ENCODE measurements at places on chromosomes 12 and 14. TPM values are rescaled to one million over a fixed set of nuclear protein-coding genes. Genes with fewer than 3 reads are reported as not detected.

DNA sequence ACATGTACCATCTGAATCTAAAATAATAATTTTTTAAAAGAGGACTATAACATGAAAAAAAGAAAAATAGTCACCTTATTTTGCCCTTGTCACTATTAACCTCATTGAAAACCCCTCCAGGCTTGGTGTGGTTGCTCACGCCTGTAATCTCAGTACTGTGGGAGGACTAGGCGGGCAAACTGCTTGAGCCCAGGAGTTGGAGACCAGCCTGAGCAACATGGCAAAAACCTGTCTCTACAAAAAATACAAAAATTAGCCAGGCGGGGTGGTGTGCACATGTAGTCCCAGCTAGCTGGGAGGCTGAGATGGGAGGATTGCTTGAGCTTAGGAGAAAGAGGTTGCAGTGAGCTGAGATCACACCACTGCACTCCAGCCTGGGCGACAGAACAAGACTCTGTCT is 126.3 kb upstream of the KRAS start:
- H3K27me3 ChIP-seq, result no peaks in the 10 kb centered on the region
- no peak for DNase-seq
- no peaks in the 10 kb centered on the region for H3K36me3 ChIP-seq
- H3K4me1 ChIP-seq, result peaks cover 22% of the 10 kb centered on the region
- no peak overlapping the region for H3K27ac ChIP-seq
- no peak overlapping the region for H3K4me3 ChIP-seq

DNA sequence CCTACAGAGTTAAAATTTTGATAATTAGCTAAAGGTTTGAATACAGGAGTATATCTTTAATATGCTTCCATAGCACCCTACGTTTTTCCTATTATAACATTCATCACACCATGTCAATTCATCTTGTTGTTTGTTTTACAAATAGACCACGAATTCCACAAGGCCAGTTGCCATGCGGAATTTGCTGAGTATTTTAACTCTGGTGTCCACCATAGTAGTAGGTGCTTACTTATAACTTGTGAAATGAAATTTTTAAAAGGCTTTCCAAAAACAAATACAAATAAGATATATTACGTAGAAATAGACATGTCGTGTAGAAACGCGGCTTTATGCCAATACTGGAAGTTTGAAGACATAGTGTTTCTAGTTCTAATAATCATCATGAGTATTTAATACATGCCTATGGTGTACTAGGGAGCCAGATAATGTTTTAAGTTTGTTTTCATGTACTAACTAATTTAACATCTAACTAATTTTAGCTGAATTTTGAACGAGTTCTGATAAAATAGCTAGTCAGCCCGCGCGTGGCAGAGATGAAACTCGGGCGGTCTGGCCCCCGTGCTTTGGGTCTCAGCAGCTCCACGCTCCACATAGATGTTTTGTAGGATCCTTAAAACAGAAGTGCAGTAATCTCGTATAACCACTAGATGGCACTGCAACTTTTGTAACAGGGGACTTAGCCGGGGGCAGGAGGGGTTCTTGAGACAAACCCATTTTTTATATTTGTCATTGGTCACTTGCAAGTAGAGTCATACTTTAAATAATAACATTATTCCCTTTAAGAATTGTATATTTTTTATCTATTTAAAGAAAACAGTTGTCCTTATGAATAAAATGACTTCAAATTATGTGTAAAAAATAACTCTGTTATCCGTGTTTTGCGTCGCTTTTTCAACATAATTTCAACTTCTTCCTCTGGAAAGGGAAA is 10.2 kb downstream of the CD69 start:
- H3K36me3 ChIP-seq, result peaks cover 29% of the 10 kb centered on the region
- no peaks in the 10 kb centered on the region for H3K27me3 ChIP-seq
- peak; percentile 75 for DNase-seq
- no peak overlapping the region for H3K4me3 ChIP-seq
- peak overlapping the region; percentile 2 for H3K27ac ChIP-seq
- H3K4me1 ChIP-seq, result peaks cover 55% of the 10 kb centered on the region

- H3K4me1 ChIP-seq, result no peaks in the 10 kb centered on the region
- H3K36me3 ChIP-seq, result no peaks in the 10 kb centered on the region
- no peaks in the 10 kb centered on the region for H3K27me3 ChIP-seq
- no peak overlapping the region for H3K27ac ChIP-seq
These were observed 84.7 kb downstream of the CMAS start for GRCh38 chr12:22130671-22131070.

DNA sequence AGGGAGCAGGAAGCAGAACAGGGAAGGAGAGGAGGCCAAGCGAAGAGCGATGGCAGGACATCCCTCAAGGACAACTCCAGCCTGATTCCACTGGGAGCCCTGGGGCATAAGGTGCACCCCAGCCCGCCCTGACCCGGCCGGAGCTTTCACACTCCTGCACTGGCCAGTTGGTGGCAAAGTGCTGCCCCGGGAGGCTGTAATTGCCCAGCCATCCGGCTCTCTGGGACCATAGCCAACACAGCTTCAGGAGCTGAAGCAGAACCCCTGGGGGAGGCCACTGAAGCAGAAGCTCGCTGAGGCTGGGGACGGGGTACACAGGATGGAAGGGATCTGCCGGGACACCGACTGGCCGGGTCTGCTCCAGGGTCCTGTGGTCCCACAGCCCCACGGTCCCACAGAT is 41.9 kb upstream of the BEGAIN start:
- no peaks in the 10 kb centered on the region for H3K4me1 ChIP-seq
- no peak for DNase-seq
- H3K36me3 ChIP-seq, result no peaks in the 10 kb centered on the region

DNA sequence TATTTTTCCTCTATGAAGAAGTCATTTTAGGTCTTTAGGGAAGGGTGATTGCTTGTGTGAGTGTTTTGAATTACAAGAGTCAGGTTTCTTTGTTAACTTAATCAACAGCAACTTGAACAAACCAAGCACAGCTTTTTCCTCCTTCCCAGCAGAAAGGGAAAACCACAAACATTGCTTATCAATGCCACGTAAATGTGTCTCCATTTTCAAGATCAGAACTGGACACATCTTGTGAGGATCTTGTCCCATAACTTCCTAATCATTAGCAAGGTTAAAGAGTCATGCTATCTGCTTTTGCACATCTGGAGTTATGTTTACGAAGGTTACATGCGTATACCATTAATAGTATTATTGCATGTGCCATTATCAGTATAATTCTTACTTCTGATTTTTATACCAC is 248.0 kb upstream of the FLRT2 start:
- H3K36me3 ChIP-seq, result no peaks in the 10 kb centered on the region
- no peak for DNase-seq
- H3K4me3 ChIP-seq, result no peak overlapping the region
- H3K4me1 ChIP-seq, result no peaks in the 10 kb centered on the region
- no peak overlapping the region for H3K27ac ChIP-seq
- H3K27me3 ChIP-seq, result no peaks in the 10 kb centered on the region

- DNase-seq, result no peak
- H3K4me3 ChIP-seq, result no peak overlapping the region
- H3K4me1 ChIP-seq, result no peaks in the 10 kb centered on the region
These were observed 181.6 kb upstream of the GZMB start for GRCh38 chr14:24815543-24815942.

DNA sequence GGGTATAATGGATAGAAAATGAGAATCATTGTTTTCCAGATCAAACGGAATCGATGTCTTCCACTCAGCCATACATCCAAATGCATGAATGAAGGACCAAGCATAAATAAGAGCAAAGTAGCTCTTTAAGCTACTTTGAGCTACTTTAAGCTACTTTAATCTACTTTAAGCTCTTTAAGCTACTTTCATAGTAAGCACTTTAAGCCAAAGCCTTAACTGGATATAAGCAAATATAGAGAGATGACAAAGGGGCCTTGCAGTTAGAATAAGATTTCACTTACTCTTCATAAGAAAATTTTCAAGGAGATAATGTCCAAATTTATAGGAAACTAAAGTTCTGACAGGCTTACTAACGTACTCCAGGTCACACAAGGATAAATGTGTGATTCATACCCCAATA is 355.6 kb upstream of the KITLG start:
- H3K27me3 ChIP-seq, result no peaks in the 10 kb centered on the region
- H3K27ac ChIP-seq, result no peak overlapping the region
- H3K36me3 ChIP-seq, result no peaks in the 10 kb centered on the region
- no peak for DNase-seq

DNA sequence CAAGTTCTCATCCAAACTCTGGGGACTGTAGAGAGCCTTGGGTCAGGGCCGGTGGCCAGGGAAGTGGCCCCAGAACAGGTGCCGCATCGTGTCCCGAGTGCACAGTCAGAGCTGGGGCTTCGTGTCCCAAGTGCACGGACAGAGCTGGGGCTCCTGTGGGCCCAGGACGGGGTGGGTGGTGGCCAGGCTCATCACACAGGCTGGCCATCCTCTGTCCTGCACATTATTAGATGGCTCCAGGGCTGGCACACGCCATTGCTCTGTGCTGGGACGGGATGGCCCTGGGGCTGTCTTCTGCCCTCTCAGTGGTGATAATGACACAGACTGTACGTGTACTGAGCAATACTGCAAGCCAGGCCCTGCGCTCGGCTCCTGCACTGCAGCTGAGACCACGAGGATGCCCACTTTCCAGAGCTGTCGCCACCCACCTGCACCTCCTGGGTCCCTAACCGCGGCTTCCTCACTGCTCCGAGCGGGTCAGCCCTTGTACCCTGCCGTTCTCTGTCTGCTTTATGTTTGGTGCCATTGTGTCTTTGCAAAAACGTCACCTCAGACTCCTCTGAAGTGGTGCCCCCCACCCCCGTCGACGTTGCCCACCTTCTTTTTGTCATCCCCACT is 1.9 kb downstream of the FBRSL1 start:
- H3K36me3 ChIP-seq, result no peaks in the 10 kb centered on the region
- H3K4me1 ChIP-seq, result peaks cover 74% of the 10 kb centered on the region
- no peak for DNase-seq
- H3K4me3 ChIP-seq, result peak overlapping the region; percentile 42
- H3K27ac ChIP-seq, result peak overlapping the region; percentile 56

GRCh38 chr12:51127050-51127729 is 43.8 kb upstream of the CSRNP2 start:
- DNase-seq, result no peak
- H3K36me3 ChIP-seq, result no peaks in the 10 kb centered on the region
- H3K27ac ChIP-seq, result no peak overlapping the region
- no peaks in the 10 kb centered on the region for H3K4me1 ChIP-seq
- H3K27me3 ChIP-seq, result no peaks in the 10 kb centered on the region

- DNase-seq, result no peak
- H3K27me3 ChIP-seq, result no peaks in the 10 kb centered on the region
- no peaks in the 10 kb centered on the region for H3K4me1 ChIP-seq
- H3K27ac ChIP-seq, result no peak overlapping the region
These were observed 92.6 kb downstream of the EMP1 start for GRCh38 chr12:13288937-13289652.

DNA sequence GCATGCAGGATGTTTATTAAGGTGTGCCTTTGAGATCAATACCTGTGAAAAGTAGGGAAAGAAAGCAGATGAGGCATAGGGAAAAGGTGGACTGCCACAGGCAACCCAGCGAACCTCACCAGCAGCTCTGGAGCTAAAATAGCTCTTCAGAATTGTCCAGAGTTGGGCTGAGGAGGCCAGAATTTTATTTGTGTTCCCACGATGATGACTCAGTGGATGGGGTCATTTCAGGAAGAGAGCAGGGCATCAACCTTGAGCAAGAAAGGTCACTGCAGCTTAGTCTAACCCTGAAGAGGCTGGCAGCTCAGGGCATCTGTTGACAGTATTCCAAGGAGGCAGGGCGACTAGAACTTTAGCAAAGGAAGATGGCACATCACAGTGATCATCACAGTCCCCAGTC is 696.1 kb downstream of the DIO2 start:
- no peak overlapping the region for H3K4me3 ChIP-seq
- no peak for DNase-seq
- H3K36me3 ChIP-seq, result no peaks in the 10 kb centered on the region
- no peaks in the 10 kb centered on the region for H3K4me1 ChIP-seq
- H3K27me3 ChIP-seq, result no peaks in the 10 kb centered on the region

DNA sequence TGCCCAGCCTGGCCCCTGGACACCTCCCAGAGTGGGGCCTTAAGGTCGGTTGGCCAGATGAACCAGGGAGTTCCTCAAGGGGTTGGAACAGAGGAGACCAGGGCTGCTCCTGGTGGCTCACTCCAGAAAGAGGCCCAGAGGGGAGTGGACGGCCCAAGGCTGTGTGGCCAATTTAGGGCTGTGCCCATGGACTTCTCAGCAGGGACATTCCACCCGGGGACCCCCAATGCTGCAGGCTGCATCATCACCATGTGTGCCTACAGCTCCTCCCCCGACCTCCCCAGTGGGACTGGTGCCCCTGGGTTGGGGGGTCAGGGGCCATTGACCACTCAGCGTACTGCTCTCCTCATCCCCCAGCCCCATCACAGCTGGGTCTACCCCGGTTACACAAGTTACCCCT is 17.6 kb upstream of the CYP46A1 start:
- H3K36me3 ChIP-seq, result no peaks in the 10 kb centered on the region
- no peaks in the 10 kb centered on the region for H3K27me3 ChIP-seq
- no peak overlapping the region for H3K27ac ChIP-seq
- no peaks in the 10 kb centered on the region for H3K4me1 ChIP-seq

ARG2 gene
- total RNA-seq, result not detected

NAB2 gene
- 19.5 TPM for total RNA-seq

AVPR1A gene
- not detected for total RNA-seq

TAS2R10 gene
- total RNA-seq, result 0.44 TPM

MOK gene
- total RNA-seq, result 1.3 TPM

KCNA5 gene
- total RNA-seq, result not detected

CLEC14A gene
- not detected for total RNA-seq

PIWIL1 gene
- not detected for total RNA-seq

C12orf56 gene
- total RNA-seq, result not detected

HDAC7 gene
- total RNA-seq, result 139 TPM

METTL17 gene
- 125 TPM for total RNA-seq
